ENCODE measurements at places on chromosomes 3 and 15.

GRCh38 chr3:73405853-73406252 lies 218.9 kb downstream of the PDZRN3 start:
- DNase-seq: no peak

- DNase-seq: no peak
Observed at GRCh38 chr3:119340014-119340413, 45.8 kb downstream of the ARHGAP31 start.

DNA sequence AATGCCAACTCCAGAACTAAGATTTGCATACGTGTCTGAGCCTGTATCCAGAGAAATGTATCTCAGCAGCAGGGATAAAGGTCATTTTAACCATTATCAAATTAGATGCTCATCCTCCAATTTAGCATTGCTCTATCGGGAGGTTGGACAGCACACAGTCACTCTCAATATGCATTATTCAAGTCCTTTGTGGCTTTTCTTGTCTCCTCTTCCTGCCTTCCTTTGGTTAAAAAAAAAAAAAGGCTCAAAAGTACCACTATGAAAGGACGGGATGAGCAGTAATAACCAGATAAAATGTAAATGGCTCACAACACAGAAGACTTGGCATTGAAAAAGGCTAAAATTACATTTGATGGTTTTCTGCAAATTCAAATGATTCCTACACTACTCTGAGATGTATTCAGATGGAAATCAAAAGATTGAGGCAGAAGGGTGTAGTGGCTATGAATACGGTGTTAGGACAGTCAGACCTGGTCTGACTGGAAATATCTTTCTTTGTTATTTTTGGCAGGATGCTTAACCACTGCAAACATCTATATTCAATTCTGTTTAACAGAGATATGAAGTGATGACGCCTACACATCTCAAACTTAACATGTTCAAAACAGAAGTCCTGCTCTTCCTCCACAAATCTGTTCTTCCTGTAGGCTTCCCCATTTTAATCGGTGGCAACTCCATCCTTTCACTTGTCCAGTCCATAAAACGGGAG lies 109.6 kb downstream of the ADAMTS9 start:
- DNase-seq: no peak

- no peak for DNase-seq
Observed at GRCh38 chr15:97143592-97144376, 813.3 kb downstream of the NR2F2 start.

GRCh38 chr3:105812194-105812586 lies 56.6 kb downstream of the CBLB start:
- no peak for DNase-seq

GRCh38 chr15:77499087-77499760 lies 78.5 kb downstream of the HMG20A start:
- DNase-seq: no peak

GRCh38 chr3:146469150-146470017 lies at the start of gene PLSCR2:
PLSCR2 (minus strand) TSS chr3:146469561; CDS start chr3:146459904, 9,657 bp downstream.
- no peak for DNase-seq

Data from GOT3 (cell line).